ENCODE measurements at places on chromosomes 12 and 14.

DNA sequence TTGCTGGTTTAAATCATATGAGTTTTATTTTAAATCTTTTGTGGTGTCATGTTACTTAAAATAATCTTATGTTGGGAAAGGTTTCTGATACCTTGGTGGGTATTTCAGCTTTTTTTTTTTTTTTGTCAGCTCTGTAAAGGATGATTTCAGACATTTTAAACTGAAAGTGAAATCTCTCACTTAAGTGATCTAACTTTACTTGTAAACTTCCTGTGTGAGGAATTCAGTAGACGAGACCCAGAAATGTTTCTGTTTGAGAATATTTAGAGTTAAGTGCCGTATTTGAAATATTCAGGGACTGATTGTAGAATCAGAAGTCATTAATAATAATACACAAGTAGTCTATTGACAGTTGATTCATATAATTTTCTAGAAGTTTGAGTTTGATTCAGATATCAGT, 37.8 kb downstream of the PROX2 start:
- no peak for DNase-seq

DNA sequence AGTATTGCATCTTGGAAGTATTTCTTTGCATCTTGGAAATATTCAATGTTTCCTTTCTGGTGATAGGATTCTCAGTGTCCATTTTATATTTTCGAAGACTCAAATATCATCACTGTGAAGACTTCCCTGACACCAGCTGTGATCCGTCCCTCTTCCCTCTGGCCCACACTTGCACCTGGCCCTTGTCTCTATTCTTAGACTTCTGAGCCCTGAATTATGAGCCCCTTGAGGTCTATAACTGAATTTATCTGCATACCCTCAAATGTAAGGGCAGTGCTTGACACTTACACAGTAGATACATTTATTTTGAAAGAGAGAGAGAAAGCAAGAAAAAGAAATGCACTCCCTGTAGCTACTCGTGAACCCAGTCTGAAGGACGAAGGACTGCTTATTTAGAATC, 376.7 kb downstream of the ZFP36L1 start:
- no peak for DNase-seq

DNA sequence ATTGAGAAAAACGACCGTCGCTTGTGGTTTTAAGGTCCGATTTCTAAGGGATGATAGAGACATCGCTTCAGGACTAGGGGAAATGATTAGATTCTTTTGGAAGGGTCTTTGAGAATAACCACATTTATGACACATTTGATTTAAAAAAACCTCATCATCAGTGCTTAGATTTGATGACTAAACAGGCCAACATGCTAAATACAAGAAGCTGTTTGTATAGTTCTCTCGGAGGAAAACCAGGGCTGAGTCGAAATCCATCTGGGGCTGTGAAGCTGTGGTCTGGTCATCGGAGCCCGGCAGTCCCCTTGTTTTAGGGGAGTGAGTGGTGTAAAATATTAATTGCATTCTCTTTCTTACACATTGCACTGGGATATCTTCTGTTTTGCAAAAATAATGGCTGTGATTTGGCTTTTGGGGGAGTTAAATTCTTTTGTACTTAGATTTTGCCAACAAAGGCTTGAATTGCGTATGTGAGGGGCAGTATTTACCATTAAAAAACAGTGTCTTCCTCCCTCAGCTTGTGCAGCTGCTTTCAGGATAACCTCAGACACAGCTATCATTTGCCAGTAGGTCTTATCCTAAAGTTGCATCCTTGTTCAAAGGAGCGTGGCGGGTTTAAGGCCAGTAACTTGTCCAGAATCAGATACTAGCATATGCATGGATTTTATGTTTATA, 550 bp downstream of the GNG2 start:
- DNase-seq: no peak

DNA sequence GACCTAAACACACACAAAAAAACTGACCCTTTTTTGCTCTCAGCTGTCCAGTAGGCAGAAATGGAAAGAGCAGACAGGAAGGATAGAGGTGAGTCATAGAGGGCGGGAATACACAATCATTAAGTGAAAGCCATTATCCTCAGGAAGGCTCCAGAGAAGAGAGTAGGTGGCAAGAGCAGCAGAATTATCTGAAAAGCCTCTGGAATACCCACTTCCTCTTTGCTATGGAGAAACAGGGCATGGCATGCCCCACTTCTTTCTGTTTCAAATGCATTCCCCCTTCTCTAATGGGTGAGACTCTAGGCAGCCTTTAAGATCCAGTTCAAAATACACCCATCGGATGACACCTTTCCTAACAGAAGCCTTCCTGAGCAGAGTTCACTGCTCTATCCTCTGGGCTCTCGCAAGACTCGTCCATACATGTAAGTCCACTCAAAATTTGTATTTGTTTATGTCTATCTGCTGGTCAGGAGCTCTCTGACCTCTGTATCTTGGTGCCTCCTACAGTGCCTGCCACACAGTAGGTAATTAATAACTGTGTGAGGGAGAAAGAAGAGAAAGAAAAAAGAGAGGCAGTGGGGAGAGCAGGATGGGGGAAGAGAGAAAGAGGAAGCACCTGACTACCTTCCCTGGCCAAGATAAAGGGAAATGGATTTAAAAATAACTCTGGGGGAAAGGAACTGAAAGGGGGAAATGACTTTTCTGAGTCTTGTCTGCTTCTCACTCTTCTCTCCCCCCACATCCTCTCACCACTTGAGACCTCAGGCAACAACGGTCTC, 8.5 kb downstream of the KLHL33 start:
- no peak for DNase-seq

DNA sequence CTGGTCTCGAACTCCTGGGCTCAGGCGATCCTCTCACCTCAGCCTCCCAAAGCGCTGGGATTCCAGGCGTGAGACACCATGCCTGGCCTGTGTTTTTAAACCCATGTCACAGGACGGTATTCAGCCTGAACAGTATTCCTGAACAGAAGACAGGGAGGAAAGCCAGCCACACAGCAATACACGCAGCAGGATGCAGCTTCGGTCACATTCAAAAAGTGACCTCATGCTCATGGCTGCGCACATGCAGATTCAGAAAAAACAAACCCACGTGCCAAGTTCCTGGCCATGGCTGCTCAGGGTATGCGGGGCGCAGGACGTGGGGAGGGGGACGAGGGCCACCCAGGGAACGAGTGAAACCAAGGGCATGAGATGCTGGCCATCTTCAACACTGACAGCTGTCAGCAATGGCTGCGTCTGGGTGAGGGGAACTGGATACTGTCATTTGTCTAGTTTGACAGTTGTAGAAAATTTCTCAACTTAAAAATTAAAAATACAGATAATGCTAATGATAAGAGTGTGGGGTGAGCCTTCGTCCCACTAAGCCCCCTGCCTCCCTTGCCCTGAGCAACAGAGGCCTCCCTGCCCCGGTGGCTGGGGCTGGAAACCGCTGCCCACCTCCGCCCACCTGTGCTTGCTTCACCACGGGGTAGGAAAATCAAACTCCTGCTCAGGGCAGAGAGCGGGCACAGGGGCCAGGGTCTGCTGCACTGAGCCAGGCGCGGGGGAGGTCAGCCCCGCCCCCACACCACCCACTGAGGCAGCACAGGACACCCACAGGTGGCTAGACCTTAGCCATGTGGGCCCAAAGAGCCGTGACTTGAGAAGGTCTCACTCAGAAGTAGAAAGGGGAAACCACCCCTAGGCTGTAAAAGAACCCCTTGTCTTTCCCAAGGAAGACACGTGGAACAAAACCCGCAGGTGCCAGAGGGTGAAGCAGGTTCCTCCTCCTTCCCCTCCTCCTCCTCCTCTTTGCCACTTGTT, 84.2 kb downstream of the SCARB1 start:
- DNase-seq: no peak

DNA sequence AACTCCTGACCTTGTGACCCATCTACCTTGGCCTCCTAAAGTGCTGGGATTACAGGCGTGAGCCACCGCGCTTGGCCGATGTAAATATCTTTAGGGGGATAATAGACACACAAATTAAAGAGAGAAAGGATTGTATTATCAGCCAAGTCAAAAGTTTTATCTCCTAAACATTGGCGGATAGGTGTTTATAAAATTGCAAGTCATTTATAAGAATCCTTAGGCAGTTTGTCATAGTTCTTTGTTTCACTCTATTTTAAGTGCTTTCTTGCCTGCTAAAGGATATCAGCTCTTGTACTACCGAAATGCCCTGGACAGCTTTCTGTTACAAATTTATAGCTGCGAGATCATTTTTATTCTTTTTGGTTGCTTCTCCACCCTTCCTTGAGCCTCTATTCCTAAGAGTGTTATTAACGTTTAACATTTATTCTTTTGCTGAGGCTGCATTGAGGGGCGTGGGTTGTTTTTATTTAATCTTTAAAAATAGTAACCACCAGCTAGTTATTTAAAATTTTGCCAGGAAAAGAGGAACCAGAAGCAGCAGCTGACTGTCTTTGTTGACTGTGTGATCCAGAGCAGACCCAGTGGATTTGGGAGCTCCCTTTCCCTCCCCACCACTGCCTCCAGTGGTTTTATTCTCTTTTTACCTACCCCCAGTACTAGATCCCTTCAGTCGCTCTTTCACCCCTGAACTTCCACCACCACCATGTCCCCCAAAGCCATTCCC, 106.4 kb downstream of the DIP2B start:
- no peak for DNase-seq

DNA sequence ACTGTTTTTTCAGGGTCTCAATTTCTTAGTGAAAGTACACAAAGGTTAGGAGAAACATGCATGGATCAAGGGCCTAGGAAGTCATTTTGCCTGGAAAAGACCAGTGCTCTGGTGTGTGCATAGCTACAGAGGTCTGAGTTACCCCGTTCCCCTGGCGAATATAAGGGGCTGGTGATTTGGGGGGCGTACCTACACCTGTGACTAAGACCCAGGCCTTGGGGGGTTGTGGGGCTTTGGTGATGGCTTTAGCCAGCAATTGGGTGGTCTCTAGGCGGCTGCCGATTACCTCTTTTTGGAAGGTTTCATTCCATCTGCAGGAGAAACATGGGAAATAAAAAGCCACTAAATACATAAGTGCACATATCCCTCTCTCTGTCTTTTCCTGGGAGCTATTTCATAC, 1.1 kb downstream of the SDR39U1 start:
- DNase-seq: no peak

GRCh38 chr14:91009501-91010152, 50.8 kb downstream of the RPS6KA5 start:
- DNase-seq: no peak

DNA sequence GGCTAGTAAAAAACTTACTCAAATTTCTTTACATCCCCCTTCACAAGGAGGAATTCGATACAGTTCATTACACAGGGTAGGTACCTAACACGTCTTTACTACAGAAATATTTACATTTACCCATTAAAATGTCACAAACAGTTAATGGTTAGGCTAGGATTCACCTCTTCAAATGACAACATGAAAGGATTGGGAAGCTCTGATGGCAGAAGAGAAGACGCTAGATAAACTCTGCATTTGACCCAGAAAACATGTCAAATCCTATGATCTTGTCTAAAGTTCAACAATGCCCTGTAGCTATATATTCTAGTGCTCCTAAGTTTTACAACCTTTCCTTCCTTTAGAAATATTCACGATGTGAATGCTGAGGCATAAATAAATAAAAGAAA, 64.8 kb downstream of the DENND5B start:
- no peak for DNase-seq

DNA sequence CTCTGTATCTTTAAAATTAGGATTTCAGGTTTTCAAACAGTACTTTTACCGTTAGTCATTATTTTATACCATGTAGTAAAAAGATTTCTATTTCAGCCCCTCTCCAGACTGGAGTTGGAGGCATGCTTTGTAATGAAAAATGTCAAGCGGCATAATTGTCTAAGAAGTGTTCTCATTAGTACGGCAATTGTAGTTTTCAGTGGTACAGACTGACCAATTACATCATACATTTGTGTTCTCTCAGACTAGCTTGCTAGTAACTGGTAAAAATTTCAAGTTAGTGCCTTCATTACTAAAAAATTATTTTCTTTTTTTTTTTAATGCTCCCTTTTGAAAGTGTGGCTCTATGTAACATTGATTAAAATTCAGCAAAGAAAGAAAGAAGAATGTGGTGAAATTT, 4.5 kb downstream of the USP30 start:
- DNase-seq: no peak

GRCh38 chr12:99493197-99493596, 154.4 kb upstream of the GARIN6 start:
- no peak for DNase-seq

- no peak for DNase-seq
Measured at GRCh38 chr14:65964366-65964765, 521.8 kb upstream of the CCDC196 start.

- no peak for DNase-seq
Measured at GRCh38 chr12:108609537-108610335, 11.9 kb upstream of the TMEM119 start.

GRCh38 chr14:88233915-88234314, 89.2 kb downstream of the KCNK10 start:
- no peak for DNase-seq

- no peak for DNase-seq
Measured at GRCh38 chr14:54652188-54652587, 85.3 kb downstream of the SAMD4A start.

GRCh38 chr12:49144384-49144783, 13.2 kb upstream of the TUBA1B start:
- DNase-seq: no peak

DNA sequence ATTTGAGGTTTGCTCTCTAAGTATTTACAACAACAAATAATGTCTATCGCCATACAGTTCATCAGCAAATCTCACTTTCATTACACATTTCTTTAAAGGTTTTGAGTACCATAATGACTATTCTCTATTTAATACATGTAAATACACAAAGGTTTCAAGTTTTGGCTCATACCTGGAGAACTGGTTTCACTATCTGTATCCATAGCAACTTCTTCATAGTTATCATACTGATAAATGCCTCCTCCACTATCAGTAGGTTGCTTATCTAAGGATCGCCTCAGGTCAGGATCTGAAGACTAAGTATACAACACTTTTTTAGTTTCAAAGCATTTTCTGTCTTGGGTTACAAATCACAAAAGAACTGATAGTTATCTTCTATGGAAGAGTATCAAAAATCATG, 21.4 kb downstream of the ZFC3H1 start:
- no peak for DNase-seq

DNA sequence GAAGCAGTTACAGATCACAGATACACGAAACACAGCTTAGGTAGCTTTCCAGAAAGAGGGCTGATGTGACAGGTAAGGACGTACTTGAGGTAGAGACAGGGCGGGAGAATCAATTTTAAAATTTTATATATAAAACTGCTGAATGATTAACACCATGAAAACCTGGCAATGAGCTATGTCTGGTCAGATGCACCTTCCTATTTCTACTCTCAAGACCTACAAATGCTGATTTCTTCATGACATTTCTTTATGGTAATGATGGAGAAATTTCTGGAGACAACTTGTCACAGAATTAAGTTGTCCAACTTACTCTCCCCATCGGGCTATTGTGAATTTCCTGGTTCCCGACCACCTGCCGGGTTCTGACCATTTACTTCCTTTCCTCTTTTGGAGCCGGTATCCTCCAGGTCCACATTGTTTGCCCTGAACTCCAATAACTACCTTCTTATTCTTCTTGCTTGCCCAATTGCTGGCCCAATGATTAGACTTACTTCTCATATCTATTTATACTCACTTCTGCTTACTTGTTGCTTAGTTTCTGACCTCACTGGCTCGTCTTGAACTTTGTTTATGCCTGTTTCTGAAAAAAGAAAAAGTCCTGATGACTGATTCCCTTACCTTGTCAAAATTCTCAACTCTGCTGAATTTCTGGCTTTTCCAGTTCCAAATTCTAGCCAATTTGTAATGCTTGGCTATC, 12.8 kb upstream of the ATP2B1 start:
- DNase-seq: no peak

- no peak for DNase-seq
Measured at GRCh38 chr14:65263177-65263788, 149.2 kb upstream of the FUT8 start.
